ENCODE measurements at places on chromosomes 13 and 19.

- no peak for DNase-seq
Measured at GRCh38 chr19:43570174-43570791, 5.0 kb downstream of the XRCC1 start.

DNA sequence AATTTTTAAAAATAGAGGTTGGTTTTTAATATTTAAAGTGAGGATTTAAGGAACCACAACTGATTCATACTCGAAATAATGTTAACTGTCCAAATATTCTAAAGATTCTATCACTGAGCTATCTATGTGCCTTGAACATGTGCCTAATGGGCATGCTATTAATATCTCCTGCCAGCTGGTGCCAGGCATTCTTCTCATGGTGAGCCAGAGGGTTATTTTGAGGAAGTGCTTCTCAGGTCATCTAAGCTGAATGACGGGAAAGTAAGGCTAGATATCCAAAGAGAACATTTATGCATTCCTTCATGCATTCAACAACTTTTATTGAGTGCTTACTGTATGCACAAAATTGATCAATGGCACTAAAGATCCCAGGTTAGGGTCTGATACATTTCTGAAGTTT, 138.2 kb downstream of the PIBF1 start:
- no peak for DNase-seq

GRCh38 chr13:33757713-33758112, 60.2 kb upstream of the RFC3 start:
- peak; percentile 38 for DNase-seq

DNA sequence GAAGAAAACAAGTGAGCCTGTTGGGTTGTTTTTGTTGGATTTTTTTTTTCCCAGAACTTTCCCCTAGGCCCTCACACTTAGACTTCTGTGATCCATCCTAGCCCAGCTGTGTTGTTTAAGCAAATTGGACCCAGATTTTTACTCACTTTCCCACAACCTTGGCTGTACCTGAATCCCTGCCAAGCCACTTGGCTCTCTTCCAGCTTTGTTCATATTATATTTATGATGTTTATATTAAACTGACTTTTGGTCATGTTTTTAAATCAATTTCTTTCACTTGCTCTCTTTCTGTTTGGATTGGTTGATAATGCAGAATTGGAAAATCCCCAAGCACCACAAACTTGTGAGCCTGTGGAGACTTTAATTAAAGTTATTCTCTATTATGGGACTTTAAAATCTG, 16.6 kb downstream of the OLFM4 start:
- DNase-seq = no peak

GRCh38 chr19:50654882-50655281, 5.6 kb downstream of the C19orf81 start:
- no peak for DNase-seq

DNA sequence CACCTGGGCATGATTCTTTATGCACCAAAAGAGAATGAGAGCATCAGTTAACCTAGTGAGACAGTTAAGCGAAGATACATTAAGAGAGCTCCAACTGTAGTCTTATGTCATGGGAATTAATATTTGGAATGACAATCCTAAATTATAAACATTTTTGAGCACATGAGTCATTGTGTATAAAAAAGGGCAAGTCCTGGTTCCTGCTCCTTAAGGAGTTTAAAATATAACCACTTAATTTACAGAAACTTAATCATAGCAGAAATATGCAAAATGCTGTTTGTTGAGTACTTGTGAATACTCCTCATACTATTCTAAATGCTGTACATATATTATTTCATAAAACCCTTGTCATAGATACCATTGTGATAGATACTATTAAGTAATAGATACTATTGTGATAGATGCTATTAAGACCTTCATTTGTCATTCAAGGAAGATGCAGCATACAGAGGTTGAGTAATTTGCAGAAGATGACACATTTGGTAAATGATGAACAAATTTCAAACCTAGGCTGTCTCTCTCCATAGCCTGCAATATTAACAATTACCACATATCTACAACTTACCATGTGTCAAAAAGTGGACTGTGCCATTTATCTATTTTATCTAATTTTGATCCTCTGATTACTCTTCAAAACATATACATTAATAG, 301.0 kb downstream of the TBC1D4 start:
- DNase-seq = no peak

DNA sequence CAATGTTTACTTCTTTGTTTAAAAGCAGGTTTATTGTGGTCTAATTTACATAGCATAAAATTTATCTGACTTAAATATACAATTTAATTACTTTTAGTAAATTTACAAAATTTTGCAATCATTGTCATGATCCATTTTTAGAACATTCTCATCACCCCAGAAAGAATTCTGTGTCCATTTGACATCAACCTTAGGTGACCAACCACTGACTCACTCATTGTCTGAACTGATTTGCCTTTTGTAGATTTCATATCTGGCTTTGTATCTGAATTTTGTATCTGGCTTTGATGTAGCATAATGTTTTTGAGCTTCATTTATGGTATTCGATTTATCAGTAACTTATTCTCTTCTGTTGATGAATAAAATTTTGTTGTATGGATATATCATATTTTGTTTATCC, 40.4 kb downstream of the EDNRB start:
- DNase-seq = no peak

DNA sequence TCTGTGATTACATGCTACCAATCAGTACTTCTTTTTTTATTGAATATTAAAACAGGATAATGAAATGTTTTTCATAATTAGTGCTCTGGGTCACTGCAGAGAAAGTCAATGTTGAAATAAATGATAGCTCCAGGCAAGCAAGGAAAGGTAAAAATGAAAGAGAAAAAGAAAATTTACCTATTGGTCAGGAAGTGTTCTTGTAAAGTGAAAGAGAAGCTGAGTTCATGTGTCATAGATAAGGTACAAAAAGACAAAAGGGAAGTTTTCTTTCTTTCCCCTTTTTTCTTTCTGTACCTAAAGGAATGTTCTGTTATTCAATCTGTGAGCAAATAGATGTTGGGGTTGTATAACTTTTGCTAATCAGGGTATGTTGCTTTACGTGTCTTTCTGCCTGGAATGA, 197.0 kb downstream of the PCDH9 start:
- DNase-seq = no peak

GRCh38 chr13:114099918-114100445, 32.4 kb downstream of the RASA3 start:
- DNase-seq = no peak

- DNase-seq = peak; percentile 64
Measured at GRCh38 chr13:23268441-23268840, 87.7 kb downstream of the SGCG start.

DNA sequence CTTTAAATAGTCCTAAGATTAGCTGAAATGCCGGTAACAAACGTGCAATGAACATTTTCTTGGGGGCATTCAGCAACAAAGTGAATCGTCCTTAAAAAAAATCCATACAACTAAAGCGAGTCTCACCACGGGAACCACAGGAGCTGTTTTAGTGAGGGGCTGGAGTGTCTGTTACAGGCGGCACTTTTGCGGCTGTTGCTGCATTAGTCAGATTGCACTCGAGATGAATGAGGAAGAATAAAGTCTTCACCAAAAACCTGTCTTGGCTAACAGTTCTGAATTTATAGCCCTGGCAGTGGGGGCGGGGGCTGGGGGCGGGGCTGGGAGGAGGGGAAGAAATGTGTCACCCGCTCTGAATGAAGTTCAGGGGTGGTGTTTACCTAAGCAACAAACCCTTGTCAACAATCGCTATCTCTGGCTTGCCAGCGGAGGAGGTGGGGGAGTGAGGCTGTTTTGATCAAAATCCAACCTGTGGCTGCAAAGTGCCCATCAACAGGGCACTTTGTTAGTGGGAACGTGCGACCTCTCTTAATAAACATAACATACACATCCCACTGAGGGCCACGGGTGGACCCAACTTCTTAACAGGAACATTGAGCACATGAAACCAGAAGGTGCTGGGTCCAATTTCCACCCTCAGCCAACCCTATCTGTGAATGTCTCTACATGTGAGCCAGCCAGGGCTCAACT, 44.5 kb downstream of the RFX2 start:
- no peak for DNase-seq

DNA sequence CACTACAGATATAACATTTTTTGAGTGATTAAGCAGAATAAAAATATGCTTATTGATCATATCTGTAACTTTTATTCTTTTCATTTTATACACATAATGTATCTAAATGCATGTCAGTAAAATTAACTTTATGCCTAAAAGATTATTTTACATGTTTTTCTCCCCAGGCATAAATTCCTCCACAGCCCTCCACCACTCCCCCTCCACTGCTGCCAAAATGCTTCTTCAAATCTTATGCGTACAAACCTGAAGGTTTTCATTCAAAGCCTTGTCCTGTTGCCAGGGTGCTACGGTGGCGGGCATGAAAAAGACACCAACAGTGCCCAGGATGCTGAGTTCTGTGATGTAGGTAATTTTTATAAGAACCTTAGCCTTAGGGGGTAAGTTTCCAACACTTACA, 52.9 kb downstream of the PARP4 start:
- no peak for DNase-seq

GRCh38 chr13:94673851-94674250, 38.5 kb downstream of the SOX21 start:
- no peak for DNase-seq

GRCh38 chr13:28392896-28393505, 101.9 kb downstream of the FLT1 start:
- DNase-seq = no peak

DNA sequence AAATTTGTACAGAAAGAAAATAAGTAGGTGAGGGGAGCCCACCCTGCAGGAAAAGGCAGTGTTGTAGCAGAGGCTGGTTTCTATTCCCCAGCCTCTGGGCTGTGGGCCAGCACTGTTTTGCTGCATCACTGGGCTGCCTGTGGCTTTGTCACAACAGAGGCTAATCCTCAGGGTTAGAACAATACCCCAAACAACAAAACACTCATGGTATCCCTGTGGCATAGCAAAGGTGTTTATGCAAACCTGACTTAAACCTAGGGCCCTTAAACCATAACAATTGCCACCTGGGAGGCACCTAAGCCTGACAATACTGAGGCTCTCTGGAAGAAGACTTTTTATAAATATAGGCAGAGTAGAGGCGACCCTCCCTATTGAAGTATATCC, 314.7 kb downstream of the OLFM4 start:
- DNase-seq = no peak

DNA sequence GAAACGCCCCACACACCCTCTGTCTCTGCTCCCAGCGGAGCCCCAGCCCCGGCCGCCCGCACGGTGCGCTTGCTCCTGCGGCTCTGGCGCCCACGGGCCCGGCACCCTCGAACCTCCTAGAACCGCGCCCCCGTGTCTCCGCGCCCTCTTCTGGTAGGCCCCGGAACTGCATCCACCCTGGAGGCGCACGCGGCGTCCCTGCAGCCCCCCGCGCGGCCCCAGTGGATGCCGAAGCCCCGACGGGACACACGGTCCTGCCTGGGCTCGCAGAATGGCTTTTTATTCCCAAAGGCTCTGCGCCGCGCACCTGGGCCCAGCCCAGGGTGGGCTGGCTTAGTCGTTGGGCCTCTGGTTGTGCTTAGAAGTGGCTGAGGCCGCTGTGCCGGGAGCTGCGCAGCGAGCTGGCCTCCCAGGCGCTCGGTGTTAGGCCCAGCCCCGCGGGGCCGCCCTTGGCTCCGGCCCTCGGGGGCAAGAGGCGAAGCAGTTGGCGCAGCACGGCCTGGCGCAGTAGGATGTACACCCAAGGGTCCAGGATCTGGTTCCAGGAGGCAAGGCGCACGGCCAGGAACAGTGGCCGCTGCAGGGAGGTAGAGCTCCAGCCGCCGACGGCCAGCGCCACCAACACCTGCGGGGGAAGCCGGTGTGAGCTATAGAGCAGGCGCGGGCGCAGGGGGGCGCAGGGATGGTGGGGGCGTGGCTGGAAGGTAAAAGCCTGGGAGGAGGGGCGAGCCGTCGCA, 2.8 kb downstream of the PTGER1 start:
- DNase-seq = peak; percentile 78

- DNase-seq = peak; percentile 41
Measured at GRCh38 chr19:42051166-42052115, 18.6 kb downstream of the GRIK5 start.

DNA sequence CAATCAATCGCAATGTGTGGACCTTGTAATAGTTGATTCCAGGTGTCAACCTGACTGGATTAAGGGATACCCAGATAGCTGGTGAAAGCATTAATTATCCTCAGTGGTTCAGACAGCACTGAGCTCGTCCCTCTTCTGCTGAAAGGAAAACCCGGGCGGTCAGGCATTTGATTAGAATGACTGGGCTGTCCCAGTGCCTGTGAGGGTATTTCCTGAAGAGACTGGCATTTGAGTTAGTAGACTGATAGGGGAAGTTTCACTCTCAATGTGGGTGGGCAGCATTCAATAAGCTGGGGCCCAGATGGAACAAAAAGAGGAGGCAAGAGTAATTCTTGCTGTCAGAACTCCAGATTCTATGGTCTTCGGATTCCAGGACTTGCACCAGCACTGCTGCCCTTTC, 31.9 kb downstream of the KPNA3 start:
- peak; percentile 54 for DNase-seq

All from GM12865 (cell line).